NCI-H526 treated with DMSO at 0.1 percent for 48 hours (cell line): ENCODE measurements at places on chromosomes 2 and 18.
A peak's percentile ranks its signal among the peaks of the same experiment; 100 is the strongest.

GRCh38 chr2:43127208-43127940, 99.0 kb downstream of the ZFP36L2 start:
- peak; percentile 33 for DNase-seq

DNA sequence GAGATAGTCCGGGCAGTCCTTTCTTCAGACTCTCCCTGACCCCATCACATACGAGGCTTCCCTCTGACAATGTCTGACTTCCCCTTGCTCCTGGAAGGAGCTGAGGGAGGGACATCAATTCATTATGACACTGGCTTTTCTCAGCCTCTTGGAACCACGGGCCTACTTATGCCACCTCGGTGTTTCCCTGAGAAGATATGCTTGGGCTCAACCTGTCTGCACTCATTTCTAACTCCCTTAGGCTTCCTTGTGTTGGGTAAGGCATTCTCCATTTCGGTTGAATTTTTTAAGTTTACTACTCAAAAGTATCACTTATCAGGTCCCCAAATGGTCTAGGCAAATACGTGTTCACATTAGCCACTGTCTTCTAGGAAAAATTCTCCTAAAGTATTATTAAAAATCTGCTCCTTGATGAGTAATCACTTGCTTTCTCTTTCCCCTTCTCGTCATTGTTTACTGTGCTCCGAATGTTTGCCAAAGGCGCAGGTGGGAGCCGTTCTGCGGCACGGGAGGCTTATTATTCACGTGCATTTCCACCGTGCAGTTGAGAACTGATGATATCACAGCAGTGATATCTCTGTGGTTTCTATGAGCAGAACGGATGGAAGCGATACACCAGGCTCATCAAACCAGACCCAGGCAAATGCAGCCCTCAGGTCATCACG, 33.1 kb downstream of the ARL4C start:
- DNase-seq: peak; percentile 78

DNA sequence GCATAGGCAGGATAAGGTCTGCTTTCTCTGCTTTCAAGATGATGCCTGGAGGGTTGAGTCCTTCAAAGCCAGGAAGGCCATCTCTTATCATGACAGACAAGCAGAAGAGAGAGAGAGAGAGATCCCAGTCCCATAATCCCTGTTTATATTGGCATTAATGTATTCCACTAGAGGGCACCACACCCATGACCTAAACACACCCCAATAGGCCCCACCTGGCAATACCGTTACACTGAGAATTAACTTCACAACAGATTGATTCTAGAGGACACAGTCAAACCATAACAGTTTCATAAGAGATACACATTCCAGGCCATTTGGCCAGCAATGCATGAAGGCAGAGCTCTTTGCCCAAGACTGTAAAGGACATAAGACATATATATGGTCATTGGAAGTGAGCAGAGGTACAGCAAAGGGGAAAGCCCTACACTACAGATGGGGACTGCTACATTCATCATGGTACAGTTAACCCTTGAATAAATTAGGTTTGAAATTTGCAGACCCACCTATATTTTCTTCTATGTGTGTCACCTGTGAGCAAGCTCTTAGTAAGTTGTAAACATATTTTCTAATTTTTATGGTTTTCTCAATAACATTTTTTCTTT, 1516.1 kb downstream of the RPIA start:
- peak; percentile 1 for DNase-seq

GRCh38 chr2:203710952-203711351, 4.5 kb downstream of the CD28 start:
- DNase-seq: no peak

DNA sequence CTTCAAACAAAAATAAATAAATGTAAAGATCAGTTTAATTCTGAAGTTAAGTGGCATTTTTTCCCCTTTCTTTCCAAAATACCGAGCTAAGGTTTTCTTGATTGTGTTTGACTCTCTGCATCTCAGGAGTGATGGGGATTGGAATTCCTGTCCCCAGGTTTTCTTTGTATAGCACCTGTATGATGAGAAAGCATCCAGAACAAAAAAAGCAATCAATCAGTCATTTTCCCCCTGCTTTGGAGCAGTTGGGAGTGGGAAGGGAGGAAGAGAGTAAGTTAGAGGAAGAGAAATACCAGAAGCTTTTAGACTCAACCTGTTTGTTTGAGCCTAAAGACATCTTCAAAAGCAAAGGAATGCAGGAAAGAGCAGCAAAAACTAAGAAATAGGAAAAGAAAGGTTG, 88.5 kb downstream of the RIF1 start:
- no peak for DNase-seq

GRCh38 chr2:46669996-46670793, 190.8 kb downstream of the TMEM247 start:
- no peak for DNase-seq

DNA sequence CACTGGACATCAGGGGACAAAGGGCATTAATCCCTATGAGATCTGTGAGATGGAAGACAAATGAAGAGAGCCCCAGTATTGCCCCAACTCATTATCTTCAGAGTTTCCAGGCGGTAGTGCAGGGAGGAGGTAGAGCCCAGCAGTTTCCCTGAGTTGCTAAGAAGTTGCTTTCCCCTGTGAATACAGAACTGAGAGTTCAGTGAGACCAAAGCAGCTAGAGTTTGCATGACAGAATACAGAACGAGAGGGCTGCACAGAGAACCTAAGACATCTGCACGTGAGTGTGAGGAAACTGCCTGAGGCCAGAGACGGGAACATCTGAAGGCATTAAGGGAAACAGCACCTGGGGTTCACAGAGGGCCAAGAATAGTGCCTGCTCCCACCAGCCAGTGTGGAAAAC, 18.1 kb upstream of the PGAP1 start:
- DNase-seq: no peak

GRCh38 chr18:415617-416612, 84.6 kb downstream of the COLEC12 start:
- DNase-seq: no peak

DNA sequence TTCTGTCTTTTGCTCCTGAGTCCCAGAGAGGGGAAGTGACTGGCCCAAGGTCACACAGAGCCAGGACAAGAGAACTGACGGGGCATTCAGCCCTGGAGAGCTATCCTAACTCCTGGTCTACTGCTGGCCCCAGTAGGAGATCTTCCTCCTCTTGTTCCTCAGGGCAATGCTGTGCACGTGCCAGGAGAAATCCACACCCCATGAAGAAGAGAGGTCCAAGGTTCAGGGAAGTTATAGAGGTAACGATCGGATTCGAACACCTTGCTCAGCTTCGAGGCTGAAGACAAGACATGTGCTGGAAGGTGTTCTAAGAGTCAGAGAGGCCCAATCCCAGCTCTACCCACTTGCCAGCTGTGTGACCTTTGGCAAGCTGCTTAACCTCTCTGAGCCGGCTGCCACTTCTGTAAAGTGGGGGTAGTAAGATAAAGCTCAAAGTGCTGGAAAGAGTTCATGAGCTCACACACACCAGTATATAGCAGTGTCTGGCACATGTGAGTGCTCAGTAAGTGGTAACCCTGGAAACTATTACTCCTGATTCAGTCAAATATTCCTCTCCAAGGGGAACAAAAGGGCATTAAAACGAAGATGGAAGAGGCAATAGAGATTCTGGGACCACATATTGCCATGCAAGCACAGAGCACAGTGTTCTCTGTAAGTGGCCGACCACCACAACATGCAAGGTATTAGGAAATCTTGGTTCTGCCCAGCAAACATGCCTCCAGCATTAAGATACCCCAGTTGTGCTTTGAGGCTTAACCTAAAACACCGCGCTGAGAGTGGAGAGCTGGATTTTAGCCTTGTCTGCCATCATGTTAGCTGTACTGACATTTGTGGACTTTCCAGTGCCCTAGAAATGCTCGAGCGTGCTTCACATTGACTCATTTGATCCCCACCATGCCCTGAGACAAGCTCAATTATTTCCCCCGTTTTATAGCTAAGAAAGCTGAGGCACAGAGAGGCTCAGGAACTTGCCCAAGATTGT, 25.6 kb downstream of the SERTAD2 start:
- no peak for DNase-seq

DNA sequence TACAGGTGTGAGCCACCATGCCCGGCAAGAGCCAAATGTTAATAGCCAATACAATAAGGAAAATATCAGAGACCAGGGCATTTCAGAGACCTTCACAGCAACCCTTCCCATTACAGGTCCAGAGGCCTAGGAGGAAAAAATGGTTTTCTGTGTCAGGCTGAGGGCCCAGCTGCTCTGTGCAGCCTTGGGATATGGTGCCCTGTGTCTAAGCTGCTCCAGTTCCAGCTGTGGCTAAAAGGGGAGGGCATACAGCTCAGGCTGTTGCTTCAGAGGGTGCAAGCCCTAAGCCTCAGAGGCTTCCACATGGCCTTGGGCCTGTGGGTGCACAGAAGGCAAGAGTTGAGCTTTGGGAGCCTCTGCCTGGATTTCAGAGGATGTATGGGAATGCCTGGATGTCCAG, 20.1 kb upstream of the CCDC195 start:
- DNase-seq: no peak

DNA sequence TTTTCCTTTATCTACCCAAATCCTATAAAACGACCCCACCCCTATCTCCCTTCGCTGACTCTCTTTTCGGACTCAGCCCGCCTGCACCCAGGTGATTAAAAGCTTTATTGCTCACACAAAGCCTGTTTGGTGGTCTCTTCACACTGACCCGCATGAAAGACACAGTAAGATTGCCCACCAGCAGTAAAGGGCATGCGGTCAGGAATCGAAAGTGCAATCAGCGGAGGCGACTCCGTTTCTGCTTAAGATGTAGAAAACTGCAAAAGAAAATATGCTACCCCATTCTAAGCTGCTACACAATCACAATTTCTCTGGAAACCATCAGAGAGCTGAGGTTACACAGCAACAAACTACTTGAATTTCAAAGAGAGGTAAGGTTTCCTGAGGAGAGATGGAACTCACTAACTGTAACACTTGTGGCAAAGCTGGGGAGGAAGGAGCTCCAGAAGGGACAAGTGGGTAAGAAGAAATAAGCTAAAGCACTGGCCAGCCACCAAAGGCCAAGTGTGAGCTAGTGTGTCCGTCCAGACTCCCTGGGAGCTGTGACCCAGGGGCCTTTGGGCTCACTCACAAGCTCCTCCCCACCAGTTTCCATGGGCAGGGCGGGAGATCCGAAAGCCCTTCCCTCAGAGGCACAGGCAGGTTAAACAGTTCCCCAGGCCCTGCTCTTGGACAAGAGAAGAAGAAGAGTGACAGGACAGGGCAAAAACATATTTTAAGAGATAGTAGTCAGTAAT, 72.8 kb upstream of the TGFA start:
- no peak for DNase-seq

DNA sequence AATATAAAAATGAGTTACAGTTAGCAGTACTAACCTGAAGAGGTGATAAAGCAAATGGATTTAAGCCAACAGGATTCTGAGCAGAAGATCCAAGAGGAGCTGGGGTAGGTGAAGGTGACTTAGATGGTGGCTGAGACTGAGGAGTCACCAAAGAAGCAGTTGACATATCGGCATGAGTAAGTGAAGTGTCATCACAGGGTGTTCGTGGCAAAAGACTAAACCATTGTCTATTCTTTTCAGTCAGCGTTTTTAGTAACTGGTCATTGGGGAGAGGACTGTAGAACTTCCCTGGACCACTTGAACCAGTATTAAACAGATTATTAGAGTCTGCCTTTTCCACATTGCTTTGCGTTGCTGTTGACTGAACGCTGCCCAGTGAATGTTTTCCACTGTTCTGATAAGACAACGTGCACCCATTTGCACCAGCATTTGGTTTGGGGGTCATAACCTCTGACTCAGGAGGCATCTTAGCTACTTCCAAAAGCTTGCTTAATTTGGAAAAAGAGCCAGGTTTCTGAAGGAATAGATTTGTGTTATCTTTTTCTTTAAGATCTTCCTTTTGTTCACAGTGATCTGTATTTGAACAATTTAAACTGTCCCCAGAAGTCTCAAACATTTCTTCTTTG, 63.3 kb upstream of the WDSUB1 start:
- DNase-seq: no peak

- no peak for DNase-seq
These were observed 3.9 kb upstream of the DSEL start for GRCh38 chr18:67520351-67520921.

DNA sequence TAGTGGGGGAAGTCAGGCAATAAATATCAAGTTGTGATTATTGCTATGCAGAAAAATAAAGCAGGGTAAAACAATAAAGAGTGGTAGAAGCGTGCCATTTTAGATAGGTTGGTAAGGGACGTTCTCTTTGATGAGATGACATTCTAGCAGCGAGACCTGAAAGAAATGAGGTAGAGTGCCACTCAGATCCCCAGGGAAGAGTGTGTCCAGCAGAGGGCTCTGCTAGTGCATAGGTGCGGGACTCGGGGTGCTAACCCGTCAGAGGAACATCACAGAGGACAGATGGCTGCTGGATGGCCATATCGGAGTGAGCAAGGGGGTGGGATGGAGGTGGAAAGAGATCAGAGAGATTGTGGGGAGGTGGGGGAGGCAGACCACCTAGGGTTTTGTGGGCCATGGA, 16.3 kb upstream of the GTF2A1L start:
- peak; percentile 7 for DNase-seq

DNA sequence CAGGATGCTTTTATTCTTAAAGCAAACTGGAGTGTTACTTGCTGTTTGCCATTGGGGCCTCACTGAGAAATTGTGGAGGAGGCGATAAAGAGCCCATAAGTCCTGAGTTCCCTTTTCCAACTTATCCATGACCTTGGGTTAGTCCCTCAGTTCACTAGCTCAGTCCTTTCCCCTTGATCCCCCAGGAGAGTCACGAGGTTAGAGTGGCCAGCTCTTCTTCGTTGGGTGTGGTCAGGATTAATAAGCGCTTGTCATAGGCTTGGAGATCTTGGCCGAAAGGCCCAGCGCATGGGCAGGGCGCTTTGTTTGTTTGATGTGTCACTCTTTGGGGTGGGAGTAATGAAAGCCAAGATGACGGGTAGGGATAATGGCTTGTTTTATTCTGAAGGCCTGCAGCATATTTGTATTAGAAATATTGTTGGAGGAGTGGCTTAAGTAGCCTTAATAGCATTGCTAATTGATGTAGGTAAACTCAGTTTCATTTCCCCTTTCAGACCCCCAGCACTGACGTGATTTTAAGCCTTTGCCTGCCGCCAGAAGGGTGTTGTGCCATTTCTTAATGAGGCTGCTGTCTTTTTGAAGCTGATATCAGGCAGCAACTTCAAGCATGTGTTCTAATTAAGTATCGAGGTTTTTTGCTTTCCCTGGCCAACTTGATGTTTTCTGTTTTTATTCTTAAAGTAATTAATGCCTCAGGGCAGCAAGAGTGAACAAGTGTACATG, 15.7 kb downstream of the GRHL1 start:
- no peak for DNase-seq

DNA sequence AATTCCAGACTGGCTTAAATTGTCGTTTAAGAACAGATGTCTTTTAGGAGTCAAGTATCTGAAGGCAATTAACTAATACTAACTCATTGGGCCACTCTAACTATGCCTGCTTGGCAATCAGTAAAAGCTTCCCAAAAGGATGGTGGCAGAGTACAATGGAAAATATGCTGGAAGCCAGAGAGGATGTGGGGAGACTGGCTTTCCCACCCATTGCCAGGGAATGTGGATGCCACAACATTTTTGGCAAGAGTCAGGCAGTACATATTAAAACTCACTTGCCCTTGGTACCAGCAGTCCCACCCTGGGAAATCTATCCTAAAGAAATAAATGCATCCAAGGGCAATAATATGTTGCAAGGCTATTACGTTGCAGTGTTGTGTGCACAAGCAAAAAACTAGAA, 74.0 kb upstream of the FZD7 start:
- DNase-seq: no peak

GRCh38 chr18:3015204-3015592, 2.3 kb upstream of the LPIN2 start:
- DNase-seq: no peak
